Hematopoietic multipotent progenitor cell treated with erythropoietin and hydrocortisone succinate and interleukin-3 and kit ligand, for 15 days (in vitro differentiated cells): ENCODE measurements at places on chromosomes 4 and X.

- DNase-seq = no peak
These were observed 220.3 kb downstream of the CHIC2 start for GRCh38 chr4:53844133-53844532.

GRCh38 chrX:81259714-81260395, 58.0 kb downstream of the SH3BGRL start:
- no peak for DNase-seq

GRCh38 chrX:131704136-131704695, 160.3 kb downstream of the OR13H1 start:
- DNase-seq = no peak

GRCh38 chr4:19791422-19792123, 460.1 kb upstream of the SLIT2 start:
- no peak for DNase-seq

- DNase-seq = no peak
These were observed 22.9 kb downstream of the AWAT2 start for GRCh38 chrX:70026851-70027200.

DNA sequence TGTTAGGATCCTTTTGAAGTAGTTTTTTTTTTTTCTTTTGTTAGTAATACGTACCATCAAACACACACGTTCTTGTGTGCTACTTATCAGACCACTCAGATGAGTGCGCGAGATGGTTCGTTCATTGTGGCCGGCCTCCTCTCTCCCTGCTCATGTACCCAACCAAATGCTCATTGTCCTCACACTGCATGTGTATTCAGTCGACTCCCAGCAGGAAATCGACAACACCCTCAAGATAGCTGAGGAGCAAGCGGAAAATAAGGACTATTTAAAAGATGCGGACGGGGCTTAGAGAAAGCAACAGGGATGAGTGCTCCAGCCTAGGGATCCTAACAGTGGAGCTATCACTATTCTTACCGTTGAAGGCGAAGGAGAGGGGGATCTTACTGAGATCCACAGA, 72.9 kb upstream of the GUCY1A1 start:
- no peak for DNase-seq

DNA sequence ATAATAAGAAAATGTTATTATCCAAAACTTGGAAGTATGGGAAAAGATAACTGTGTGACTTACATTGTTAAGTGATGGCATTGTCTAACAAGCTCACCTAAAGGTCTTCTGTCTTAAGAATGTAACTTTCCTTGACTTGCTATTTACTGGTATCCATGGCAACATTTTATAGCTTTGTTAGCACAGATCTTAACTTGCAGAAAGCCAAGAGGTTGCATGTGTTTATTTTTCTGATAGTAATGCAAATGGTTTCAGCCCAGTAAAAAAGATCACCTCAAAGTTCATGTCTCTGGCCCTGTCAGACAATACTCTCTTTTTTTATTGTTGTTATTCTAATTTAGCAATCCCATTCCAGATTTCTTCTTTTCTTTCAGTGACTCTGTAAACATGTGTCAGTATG, 425.3 kb downstream of the SPRY1 start:
- DNase-seq = no peak

DNA sequence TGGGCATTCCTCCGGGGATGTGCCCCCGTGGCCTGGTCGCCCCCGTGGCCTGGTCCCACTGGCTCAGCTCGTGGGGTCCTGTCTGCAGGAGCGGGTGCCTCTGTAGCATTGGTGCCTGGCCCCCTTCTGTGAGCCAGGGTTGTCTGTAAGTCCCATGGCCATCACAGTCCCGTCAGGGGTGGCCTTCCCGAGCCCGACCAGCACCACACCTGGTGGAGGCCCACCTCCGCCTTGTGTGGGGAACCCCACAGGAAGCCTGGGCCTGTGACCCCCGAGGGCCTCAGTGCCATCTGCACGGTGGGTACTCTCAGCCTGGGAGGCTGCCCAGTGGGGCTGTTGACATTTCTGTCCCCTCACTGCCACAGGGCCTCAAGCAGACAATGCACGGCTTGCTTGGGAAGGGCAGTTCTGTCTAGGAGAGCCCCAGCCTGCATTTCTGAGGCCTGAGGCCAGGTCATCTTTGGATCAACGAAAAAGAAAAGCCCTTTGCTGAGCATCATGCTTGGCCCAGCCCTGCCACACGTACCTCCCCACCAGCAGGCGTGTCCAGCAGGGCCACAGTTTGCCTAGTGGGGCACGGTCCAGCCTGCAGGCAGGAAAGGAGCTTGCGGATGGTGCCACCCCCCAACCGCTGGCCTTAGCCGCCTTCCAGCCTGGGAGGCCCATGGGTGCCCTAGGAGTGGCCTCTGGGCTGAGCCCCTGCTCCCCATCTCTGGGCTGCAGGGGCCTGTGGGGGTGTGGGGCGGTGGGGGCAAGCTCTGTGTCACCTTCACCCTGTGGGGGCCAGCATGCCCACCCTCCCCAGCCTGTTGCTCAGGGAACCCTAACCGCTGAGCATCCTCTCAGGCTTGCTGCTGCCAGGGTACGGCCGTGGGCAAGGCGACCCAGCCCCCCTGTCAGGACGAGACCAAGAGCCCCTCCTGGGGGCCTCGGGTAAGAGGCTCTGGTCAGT, 23.2 kb downstream of the NKX1-1 start:
- no peak for DNase-seq

DNA sequence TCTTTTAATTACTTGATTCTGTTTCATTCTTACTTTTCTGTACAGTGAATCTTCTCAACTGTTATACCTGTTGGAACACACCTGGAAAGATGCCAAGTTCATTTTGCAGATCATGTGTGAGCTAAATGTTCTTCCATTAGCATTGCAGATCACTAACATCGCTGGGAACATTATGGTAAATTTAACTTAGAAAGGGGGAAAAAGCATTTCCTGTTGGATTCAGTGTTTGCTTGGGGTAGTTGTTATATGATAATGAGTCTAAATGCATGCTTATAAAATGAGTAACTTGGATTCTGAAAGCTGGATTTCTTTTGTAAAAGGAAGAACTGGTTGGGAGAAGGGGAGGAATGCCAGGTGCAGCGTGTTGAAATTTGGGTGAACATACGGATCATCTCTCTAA, 47.6 kb downstream of the POLA1 start:
- DNase-seq = no peak

DNA sequence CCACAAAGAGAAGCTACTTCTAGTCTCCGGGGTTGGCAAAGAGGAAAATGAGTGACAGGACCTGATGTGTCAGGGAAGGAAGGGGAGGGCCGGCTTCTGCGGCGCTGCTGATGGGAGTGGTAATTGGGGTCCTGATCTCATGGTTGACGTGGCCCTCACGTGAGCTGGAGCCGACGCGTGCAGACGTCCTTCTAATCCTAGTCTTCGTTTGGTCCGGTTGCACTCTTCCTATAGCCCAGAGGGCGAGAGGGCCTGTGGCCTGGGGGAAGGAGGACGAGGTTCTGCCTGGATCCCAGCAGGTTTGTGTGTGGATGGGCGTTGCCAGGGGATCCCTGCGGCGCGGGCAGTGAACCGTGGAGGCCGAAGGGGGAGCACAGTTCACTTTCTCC, at the start of gene ARMCX1:
TSS of gene ARMCX1 (plus strand) at position 186 of the 389 bp plus-strand sequence. CDS start 2,384 bp downstream, outside the sequence.
- no peak for DNase-seq

DNA sequence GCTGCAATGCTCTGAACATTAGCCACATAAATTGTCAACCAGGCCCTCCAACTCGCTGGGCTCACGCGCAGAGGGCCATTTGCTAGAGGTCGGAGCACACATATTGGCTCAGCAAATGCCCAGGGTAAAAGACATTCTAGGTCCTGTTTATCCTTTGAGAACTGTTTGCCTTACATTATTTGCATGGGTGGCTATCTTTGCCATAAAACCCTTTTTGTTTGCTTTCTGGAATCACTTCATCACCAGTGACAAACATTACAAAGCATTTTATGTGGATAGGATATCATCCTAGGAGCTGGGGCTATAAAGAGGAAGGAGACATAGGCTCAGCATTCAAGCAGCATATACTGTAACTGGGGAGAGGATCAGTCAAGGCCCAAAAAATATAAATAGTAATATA, 149.2 kb upstream of the RAI2 start:
- no peak for DNase-seq

- peak; percentile 89 for DNase-seq
These were observed 2.7 kb downstream of the ALAS2 start for GRCh38 chrX:55028040-55028439.

- no peak for DNase-seq
These were observed 176.2 kb downstream of the MID1 start for GRCh38 chrX:10444204-10444603.

- DNase-seq = no peak
These were observed 294.9 kb upstream of the BOD1L1 start for GRCh38 chr4:13922459-13922858.

DNA sequence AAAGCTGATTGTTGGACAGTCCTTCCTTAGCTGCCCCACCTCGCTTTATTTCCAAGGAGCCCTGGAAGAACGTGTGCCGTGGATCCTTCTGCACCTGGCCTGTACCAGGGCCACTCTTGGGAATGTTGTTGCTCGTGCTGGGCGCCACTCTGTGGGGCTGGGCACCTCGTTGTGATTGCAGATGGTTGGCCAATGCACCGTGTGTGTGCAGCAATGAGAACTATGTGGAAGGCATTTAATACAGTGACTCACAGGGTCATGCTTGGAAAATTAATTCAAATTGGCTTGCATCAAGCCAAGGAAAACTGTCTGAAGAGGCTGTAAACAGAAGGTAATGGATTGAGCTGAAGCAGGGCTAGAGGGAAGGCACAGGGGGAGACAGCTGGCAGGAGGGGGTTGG, 37.0 kb upstream of the CD99L2 start:
- DNase-seq = no peak

DNA sequence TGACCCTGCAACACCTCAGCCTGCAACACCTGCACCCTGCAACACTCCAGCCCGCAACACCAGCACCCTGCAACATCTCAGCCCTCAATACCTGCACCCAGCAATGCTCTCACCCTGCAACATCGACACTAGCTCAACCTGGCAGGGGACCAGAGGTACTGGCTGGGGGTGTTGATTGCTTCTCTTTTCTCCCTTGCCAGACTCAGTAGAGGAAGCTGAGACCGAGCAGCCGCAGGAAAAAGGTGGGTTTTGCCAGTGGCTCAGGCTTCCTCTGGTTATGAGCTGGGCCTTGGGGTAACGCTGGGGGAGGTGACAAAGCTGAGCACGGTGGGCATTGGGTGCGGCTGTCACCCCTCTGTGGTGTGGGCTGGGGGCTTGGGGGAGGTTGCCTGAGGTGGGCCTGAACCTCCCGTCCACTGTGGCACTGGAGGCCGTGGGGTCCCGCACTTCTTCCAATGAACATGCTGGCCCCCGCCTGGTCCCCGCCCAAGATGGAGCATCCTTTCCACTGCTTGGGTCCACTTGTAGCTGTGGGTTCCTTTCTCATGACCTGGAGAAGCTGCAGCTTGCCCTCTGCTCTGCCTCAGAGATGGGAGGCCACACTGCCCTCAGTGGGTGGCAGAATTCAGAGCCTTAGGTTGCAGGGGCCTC, 26.0 kb downstream of the SH3TC1 start:
- no peak for DNase-seq

DNA sequence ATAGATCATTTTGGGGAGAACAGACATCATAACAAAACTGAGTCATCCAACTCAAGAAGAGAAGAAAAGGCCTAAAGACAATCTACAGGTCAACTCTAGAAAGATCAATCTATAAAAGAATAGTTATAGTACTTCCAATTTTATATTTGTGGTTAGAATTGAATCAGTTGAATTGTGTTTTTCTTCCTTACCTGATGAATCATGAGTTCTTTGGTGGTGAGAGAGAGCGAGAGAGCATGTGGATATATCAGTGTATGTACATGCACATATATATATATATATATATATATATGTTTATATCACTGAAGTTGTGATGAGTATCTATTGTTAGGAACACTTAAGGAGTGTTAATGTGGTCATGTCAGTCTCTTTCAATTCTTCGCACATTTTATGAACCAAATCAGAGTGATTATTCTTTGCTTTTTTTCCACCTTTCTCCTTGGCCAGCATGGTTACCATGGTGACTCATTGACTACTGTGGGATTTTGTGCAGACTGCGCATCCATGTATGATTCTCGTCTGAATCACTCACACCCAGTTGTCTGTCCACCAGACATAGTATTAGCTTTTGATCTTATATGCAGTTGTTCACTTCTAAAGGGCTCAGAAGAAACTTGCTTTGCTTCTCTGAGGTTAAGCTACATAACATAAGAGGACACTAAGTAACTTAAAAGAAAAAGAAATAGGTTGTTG, 90.4 kb upstream of the RAB40AL start:
- DNase-seq = no peak

DNA sequence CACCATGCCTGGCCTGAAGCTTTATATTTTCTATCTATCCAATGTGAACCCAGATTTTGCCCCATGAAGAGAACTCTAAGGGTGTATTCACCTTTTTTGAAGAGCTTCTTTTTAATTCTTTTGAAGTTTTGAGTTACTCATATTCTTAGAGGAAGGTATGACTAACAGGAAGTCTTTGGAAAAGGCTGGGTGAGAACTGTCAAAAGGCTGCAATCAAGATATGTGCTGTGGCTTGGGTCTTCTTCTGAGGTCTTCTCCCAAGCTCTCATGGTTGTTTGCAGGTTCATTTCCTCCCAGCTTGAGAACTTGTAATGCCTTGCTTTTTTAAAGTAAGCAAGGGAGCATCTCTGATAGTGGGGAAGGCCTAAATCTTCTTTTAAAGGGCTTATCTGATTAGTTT, 3.1 kb upstream of the C4orf17 start:
- DNase-seq = no peak

- DNase-seq = no peak
These were observed 34.3 kb downstream of the MTM1 start for GRCh38 chrX:150602743-150603142.

DNA sequence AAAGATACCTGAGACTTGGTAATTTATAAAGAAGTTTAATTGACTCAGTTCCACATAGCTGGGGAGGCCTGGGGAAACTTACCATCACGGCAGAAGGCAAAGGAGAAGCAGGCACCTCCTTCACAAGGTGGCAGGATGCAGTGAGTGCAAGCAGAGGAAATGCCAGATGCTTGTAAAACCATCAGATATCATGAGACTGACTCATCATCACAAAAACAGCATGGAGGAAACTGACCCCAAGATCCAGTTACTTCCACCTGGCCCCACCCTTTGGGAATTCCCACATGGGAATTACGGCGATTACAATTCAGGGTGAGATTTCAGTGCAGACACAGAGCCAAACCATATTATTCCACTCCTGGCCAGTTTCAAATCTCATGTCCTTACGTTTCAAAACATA, 514.7 kb upstream of the SPANXN1 start:
- no peak for DNase-seq

DNA sequence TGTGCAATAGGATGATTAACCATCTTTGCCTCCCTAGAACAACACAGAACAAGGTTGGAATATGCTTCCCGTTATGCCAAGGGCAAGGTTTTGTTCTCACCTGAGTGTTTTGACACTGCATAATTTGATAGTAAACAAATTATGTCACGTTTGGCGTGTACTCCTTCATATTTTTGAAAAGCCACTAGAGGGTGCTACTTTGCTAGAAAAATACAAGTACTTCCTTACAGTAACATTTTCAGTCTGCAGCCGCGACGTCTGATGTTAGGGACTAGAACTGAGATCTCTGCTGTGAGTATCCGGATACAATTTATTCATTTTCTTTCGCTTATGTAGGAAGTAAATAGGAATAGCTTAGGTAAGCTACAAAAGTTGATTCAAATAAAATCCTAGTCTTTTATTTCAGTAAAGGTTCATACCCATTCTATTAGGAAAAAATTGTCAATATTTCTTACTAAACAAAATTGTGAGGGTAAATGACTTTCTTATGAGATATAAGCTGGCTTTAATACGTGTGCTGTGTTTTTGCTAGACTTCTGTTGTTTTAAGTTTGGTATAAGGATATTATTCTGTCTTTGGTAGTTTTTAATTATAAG, 181.1 kb upstream of the WDFY3 start:
- peak; percentile 13 for DNase-seq
